Prostate gland (tissue), 2 donors: ENCODE measurements at places on chromosomes 4 and X. TPM values are rescaled to one million over a fixed set of nuclear protein-coding genes. Genes with fewer than 3 reads are reported as not detected.

Gene SLITRK2
- 0.40 TPM for total RNA-seq

Gene TBC1D25
- 21.9 TPM for total RNA-seq

Gene PCDH18
- 12.3 TPM for total RNA-seq

Gene EGF
- total RNA-seq = 8.5 TPM

DNA sequence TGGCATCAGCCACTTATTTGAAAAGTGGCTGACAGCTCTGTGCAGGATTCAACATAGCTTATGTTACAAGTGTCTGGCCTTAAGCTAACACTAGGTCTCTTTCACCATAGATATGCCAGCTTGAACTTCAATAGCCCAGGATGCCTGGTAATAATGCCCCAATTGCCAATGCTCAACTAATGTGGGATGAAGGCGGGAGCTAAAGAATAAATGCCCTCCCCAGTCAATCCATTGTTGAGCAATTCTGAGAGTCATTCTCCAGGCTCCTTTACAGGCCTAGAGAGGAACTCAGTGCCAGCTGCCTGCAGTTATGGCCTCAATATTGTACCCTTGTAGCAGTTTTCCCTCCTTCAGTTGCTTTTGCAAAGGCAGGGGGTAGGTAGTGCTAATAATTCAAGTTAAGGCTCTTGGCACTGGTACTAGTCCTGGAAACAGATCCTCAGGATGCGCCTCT is 460.2 kb downstream of the GABRG1 start:
- no peak for DNase-seq

DNA sequence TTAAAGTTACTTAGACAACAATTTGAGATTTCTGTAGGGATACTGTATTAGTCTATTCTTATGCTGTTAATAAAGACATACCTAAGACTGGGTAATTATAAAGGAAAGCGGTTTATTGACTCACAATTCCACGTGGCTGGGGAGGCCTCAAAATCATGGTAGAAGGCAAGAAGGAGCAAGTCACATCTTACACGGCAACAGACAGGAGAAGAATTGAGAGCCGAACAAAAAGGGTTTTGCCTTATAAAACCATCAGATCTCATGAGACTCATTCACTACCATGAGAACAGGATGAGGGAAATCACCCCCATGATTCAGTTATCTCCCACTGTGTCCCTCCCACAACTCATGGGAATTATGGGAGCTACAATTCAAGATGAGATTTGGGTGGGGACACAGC is 11.0 kb downstream of the PTTG2 start:
- no peak for DNase-seq

GRCh38 chrX:136021160-136021559 is 35.9 kb downstream of the SLC9A6 start:
- DNase-seq = no peak

GRCh38 chr4:76898385-76898692 is 395 bp upstream of the SOWAHB start:
- DNase-seq = no peak
